ENCODE measurements at places on chromosomes 7 and 10.

DNA sequence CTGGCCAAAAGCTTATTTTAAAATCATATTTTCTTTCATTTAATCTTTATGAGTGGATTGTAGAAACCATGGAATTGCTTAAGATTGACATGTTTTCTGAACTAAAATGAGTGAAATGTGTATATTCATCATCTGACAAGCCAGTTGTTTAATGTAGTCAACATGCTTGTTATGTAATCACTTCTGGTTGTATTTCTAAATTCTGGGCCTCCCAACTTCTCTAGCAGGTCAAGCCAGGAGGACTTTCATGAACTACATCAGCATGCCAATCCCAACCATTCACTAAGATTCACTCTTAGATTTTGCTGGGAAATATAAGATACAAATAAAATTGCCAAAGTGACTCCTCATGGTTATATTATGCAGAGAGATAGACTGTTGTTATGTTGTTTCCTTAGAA, 21.1 kb upstream of the MAP3K8 start:
- no peak for DNase-seq

- peak; percentile 15 for DNase-seq
These were observed 386.2 kb downstream of the KCNMA1 start for GRCh38 chr10:77251297-77252013.

DNA sequence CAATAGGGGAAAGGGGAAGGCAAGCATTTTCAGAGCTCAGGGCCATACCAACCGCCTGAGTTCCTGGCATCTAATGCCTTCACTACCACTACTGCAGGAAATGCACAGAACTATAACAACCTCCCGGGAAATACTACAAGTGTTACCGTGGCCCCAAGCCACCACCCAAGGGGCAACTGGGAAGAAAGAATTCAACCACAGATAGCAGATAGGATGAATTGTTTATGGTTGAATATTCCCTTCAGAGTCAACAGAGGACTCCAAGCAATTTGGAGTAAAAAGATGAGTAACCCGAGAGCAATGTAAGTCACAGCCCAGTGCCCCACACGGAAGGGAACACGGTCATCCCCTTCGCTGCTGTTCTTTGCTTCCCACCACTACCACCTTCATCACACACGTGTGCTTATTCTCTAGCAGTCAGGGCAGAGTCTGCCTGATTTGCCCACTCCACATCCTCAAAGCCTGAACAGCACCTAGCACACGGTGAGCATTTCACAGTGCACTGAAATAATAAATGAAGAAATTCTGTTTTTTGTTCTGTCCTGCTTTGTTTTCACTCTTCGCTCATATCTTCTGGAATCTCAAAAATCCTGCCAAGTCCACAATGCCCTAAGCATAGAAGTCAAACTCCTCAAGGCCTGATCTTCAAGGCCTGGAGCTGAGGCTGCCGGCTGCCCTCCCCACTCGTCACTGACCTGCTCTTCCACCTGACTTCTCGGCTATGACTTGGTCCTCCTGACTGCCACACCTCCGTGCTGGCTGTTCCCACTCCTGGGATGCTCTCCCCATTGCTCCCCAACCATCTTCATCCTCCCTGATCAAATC, 221.1 kb downstream of the KCNMA1 start:
- no peak for DNase-seq

DNA sequence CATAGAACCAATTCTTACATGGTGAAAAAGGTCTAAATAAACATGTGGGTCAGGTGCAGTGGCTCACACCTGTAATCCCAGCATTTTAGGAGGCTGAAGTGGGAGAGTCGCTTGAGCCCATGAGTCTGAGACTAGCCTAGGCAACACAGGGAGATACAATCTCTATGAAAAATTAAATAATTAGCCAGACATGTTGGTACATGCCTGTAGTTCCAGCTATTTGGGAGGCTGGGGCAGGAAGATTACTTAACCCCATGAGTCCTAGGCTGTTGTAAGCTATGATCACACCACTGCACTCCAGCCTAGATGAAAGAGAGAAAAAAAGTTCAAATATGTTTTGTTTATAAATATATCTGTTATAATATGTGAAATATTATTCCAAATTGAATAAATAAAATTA, 643.6 kb downstream of the IPMK start:
- no peak for DNase-seq

DNA sequence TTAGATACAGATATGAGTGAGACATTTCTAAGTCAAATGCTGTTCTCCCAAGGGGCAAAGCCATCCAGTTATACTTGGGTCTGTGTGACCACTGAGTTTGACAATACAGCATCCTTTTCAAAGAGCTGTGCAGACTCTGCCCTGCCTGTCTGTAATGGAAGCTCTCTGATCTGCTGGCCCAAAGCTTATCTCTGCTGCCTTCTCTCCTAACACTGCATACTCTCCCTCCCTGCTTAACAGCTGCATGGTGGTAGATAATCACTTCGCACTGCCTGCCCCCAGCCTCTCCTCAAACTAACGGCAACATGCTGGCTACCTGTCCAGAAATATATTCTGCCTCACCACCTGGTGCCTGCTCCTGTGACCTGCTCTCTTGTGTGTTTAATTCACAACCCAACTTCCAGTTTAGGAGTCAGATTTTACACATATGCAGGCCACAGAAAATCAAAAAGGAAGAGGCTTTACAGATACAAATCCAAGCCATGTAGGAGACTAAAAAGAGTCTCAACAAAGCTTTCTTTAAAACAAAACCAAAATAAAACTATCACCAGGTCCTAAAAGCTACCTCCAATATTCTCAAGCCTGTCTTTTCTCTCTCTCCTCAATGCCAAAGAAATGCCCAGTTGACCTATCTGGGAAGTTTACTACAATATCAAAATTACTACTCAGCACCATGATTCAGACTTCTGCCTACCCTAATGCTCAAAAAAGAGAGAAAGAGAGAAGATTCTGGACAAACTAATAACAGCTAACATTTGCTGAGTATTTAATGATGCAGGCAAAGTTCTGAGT, 145.6 kb downstream of the RELN start:
- no peak for DNase-seq

DNA sequence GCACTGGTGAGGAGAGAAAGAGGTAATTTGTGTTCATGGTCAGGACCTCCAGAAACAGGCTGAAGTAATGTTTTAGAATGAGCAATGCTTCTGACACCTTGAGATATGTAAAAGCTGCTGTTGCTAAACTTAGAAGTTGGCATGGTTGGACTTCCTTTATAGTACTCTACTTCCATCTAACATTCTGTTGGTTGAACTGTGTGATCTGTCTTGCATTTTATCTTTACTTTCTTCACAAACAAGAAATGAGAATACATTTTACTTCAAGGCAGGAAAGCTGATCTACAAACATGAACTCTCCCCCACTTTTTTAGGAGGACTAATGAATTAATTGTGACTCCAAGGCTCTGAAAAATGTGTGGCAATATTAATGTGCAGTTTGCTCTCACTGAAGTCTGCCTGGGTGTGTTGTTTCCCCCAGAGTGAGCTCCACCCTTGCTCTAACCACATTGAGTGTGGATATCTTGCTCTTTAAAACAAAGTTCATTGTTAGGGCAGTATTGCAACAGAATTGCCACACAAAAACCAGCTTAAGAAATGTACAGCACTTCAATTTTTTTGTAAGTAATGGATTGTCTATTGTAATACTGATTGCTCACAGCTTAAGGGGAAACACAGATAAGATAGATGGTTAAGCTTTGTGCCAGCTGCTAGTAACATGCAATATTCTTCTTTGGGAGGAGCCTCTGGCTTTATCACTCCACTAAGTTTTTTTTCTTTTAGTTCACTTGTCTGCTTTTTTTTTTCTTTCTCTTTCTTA, 69.0 kb downstream of the ADD3 start:
- peak; percentile 60 for DNase-seq

- DNase-seq = no peak
These were observed 17.6 kb downstream of the SLC26A4 start for GRCh38 chr7:107678110-107678753.

GRCh38 chr10:122113945-122114747, 125.2 kb downstream of the TACC2 start:
- no peak for DNase-seq

DNA sequence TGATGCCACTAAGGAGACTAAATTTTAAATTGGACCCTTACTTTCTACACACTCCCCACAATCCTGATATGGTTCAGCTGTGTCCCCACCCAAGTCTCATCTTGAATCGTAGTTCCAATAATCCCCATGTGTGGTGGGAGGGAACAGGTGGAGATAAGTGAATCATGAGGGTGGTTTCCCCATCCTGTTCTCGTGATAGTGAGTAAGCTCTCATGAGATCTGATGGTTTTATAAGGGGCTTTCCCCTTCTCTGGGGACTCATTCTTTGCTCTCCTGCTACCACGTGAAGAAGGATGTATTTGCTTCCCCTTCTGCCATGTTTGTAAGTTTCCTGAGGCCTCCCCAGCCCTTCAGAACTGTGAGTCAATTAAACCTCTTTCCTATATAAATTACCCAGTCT, 18.4 kb upstream of the BET1 start:
- no peak for DNase-seq

GRCh38 chr10:58919927-58920654, 256.4 kb upstream of the PHYHIPL start:
- DNase-seq = no peak

DNA sequence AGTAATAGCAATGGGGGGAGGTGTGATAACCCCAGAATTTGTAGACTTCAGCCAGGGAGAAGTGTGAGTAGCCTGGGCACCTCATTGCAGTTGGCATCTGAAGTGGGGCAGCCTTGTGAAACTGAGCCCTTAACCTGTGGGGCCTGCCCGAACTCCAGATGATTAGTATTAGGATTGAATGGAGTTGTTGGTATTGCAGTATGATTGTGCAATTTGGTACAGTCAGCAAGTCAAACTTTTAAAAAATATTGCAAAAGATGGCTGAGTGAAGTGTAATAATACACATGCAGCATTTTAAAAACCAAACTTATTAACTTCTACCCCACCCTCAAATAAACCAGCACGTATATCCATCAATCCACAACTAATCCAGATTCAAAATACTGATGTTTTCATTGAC, 9.3 kb downstream of the RBM33 start:
- DNase-seq = no peak

- DNase-seq = no peak
These were observed 11.4 kb downstream of the DAGLB start for GRCh38 chr7:6436385-6436685.

DNA sequence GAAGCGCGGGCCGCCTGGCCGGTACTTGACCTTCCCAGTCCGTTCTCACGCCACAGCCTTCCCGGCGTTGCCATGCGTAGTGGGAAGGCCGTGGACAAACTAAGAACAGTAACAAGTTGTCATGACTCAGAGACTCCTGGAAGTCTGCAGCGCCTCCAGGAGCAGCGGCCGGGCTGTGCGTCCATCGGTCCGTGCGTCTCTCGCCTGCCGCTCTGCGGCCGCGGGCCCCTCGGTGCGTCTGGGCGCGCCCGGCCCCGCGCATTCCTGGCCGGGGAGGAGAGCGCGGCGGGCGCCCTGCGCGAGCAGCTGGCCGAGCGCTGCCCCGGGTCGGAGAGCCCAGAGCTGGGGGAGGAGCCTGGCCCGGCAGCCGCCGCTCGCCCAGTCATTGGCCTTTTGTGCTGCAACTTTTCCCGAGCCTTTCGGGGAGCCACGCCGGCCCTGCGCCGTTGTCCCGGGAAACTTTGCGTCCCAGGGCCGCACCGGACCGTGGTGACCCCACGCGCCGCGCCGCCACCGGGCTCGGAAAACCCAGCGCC, 123.7 kb downstream of the TACC2 start:
- no peak for DNase-seq

GRCh38 chr10:100482181-100482833, 19.5 kb downstream of the WNT8B start:
- DNase-seq = peak; percentile 64

- DNase-seq = no peak
These were observed 571.6 kb downstream of the SH2D4B start for GRCh38 chr10:81109200-81109752.

GRCh38 chr10:132939957-132940790, 2.2 kb downstream of the CFAP46 start:
- peak; percentile 40 for DNase-seq

GRCh38 chr7:155316427-155317113, 18.9 kb downstream of the INSIG1 start:
- no peak for DNase-seq

DNA sequence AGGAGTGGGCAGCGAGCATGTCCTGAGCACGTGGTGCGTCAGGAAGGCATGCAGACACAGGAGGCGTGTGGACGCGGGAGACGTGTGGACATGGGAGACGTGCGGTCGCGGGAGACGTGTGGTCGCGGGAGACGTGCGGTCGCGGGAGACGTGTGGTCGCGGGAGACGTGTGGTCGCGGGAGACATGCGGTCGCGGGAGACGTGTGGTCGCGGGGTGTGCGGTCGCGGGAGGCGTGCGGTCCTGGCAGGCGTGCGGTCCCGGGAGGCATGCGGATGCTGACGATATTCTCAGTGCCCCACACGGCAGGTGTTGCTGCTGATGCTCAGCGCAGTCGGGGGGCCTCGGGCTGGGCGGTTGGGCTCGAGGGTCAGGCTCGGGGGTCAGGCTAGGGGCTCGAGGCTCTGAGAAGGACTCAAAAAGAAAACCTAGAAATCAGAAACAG, 94.2 kb downstream of the NKX6-2 start:
- no peak for DNase-seq

DNA sequence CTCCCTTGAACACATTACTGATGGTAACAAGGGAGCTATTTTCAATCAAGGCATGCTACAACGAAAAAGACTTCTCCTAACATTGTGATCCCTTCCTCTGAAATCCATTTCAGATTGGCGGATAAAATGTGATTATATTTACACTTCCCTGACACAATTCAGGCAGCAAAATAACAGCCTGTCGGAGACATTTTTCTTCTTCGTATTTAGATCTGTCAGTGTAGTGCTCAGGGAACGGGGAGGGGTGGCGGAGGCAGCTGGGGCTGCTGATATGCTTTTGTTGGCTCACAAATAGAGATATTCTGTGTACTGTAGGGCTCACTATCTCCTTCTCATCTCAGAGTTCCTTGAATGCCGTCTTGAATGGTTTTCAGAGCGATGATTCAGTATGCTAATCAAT, 1261.7 kb upstream of the AUTS2 start:
- DNase-seq = no peak

DNA sequence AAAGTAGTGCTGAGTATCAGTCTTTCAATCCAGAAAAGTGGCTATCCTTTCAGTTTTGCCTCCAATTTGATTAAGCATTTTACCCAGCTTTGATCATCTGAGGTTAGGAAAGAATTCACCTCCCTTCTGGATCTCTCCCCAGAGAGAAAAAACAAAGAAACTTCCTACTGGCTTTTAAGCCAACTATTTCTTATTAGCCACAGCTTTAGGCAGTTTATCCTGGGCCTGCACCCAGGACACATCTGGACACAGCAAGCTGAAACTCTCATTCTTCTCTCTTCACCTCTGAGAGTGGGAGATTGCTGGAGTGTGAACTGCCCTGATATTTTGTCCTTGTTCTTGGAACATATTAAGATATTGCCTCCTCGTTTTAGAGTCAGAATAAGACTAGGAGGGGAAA, 43.5 kb upstream of the LSM8 start:
- no peak for DNase-seq

Measured in CD4-positive, alpha-beta T cell treated with Interleukin-1 beta for 1 hour (primary cell).